Body of pancreas (tissue), 4 donors: ENCODE measurements at places on chromosomes 1 and 21.

DNA sequence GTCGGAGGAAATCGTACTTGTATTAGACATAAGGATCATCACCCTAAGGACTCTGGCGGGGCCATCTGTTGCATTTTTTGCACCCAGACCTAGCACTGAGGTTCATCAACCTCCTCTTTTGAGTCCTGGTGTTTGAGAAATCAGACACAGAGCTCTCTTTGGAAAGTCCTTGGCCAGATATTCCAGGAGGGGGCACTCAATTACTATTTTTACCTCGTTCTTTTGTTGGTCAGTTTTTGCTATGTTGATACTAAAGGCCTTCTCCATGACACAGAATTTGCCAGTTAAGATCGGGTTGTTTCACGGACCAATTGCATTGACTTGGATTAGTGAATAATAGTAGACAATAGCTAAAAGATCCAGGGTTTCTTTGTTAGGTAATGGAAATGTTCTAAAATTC, 711.2 kb downstream of the KCNT2 start:
- no peak for DNase-seq

DNA sequence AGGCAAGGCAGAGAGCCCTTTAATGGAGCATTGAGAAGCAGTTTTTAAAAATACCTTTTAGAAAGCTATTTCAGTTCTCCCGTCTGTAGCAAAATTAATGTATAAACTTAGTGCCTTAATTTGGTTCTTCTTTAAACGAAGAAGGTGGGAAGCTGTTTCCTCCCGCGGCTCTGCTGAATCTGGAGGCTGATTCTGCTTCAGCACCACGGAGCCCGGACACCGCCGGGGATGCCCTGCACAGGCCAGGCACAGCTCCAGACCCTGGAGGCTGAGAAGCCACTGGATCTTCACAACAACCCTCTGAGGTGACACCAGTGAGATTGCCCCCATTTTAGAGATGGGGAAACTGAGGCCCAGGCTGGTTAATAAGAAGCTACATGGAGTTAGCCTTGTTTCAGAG, 175.8 kb upstream of the VAMP3 start:
- DNase-seq = no peak

DNA sequence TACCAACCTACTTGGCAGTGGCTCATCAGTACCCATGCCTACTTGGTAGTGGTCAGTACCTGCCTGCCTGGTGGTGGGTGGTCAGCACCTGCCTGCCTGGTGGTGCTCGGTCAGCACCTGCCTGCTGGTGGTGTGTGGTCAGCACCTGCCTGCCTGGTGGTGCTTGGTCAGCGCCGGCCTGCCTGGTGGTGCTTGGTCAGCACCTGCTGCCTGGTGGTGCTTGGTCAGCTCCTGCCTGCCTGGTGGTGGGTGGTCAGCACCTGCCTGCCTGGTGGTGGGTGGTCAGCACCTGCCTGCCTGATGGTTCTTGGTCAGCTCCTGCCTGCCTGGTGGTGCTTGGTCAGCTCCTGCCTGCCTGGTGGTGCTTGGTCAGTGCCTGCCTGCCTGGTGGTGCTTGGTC, 329.6 kb downstream of the RRAGC start:
- DNase-seq = no peak

DNA sequence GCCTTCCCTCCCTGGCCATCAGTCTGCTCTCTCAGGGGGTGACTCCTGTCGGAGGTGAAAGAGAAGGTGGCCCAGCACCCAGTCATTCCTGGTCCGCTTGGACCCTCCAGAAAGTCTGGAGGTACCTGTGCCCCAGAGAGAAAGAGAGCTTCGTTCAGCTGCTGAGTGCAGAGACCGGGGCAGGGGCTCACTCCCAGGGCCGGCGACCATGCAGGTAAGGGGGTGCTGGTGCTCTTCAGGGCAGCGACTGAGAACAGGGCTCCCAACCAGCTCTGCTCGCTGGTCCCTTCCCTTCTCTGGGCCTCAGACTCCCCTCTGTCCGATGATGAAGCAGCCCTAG, 30.1 kb downstream of the HSPG2 start:
- DNase-seq = no peak

GRCh38 chr1:112251766-112252506, 144.1 kb upstream of the CTTNBP2NL start:
- DNase-seq = no peak

- peak; percentile 12 for DNase-seq
These were observed 33.9 kb upstream of the PUM1 start for GRCh38 chr1:31099293-31100032.

DNA sequence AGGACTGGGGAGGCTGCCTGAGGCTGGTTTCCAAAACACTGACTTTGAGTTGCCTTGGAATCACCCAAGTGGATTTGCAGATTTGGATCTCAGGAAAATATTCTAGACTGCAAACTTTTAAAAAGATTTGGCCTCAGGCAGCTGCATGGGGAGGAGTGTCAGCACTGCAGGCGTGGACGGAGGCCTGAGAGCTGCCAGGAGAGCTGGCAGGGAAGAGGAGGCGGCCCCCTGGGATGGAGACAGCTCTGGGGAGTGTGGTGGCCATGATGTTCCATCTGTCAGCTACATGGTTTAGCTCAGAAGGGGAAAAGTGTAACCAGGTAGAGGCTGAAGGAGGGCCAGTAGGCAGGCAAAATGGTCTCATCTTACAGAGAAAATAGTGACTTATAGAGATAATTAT, 72.1 kb downstream of the VPS26C start:
- no peak for DNase-seq

DNA sequence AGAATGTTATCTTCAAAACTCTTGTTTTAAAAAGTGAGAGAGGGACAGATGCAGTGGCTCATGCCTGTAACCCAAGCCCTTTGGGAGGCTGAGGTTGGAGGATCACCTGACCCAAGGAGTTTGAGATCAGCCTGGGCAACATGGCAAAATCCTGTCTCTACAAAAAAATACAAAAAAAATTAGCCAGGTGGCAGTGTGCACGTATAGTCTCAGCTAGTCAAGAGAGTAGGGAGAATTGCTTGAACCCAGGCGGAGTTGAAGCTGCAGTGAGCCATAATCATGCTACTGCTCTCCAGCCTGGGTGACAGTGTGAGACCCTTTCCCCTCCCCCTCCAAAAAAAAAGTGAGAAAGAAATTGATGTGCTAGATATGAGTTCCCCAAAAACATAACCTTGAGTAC, 131.0 kb downstream of the KCNT2 start:
- DNase-seq = no peak

GRCh38 chr1:66088787-66089186, 296.1 kb downstream of the PDE4B start:
- no peak for DNase-seq

- DNase-seq = peak; percentile 60
These were observed 30.1 kb downstream of the EDN2 start for GRCh38 chr1:41454406-41454805.

GRCh38 chr1:103788377-103788776, 38.7 kb downstream of the AMY1C start:
- DNase-seq = no peak

- no peak for DNase-seq
These were observed 72.1 kb downstream of the GPR52 start for GRCh38 chr1:174519844-174520243.

DNA sequence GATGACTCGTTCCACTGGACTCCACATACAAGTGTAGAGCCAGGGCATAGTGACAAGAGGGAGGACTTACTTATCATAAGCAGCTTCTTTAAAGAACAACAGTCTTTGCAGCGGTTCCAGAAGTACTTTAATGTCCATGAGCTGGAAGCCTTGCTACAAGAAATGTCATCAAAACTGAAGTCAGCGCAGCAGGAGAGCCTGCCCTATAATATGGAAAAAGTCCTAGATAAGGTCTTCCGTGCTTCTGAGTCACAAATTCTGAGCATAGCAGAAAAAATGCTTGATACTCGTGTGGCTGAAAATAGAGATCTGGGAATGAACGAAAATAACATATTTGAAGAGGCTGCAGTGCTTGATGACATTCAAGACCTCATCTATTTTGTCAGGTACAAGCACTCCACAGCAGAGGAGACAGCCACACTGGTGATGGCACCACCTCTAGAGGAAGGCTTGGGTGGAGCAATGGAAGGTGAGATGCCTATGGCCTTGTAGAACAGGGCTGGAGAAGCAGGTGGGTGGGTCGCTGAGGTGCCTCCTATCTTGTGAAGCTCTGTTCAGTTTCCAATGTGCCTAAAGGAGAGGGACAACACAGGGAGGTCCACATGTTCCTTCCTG, 12.1 kb downstream of the MIA3 start:
- no peak for DNase-seq

DNA sequence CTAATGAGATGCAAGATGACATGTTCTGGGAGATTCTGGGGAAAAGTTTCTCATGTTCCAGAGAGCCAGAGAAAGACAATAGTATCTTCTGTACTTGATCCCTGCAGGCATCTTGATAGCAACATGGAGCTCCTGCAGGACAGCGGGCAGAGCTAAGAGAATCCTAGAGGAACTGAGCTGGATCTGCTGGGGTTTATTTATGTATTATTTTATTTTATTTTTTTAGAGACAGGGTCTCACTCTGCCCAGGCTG, 22.7 kb upstream of the SCAF4 start:
- no peak for DNase-seq

- no peak for DNase-seq
These were observed 11.9 kb upstream of the IGFN1 start for GRCh38 chr1:201178718-201179117.

- no peak for DNase-seq
These were observed 79.9 kb upstream of the LAMC2 start for GRCh38 chr1:183106166-183106565.

- peak; percentile 77 for DNase-seq
These were observed 2.1 kb downstream of the ADORA1 start for GRCh38 chr1:203129501-203130231.

DNA sequence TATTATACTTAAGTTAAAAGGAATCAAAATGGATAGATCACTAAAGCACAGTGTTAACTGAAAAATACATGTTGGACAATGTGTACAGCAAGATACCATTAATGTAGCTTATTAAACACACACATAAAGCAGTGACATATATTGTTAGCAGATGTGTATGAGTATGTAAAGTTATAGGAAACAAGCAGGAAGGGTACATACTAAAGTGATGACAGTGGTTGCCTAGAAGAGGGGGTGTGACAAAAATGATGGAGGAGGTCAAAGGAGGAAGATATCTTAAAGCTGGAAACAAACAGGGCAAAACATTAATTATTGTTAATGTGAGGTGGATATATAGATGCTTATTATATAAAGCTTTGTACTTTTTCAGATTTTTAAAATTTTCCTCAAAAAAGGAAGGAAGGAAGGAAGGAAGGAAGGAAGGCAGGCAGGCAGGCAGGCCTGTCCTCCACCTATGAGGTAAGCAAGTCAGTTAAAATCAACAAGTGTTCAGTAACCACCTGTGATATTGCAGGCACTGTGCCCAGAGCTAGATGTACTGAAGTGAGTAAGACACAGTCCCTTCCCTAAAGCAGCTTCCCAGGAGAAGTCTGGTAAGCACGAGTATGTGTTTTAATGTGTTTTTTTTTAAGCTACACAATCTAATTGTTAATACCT, 252.9 kb upstream of the NR5A2 start:
- DNase-seq = peak; percentile 90

- DNase-seq = no peak
These were observed 49.6 kb downstream of the SLC9C2 start for GRCh38 chr1:173553312-173553711.

DNA sequence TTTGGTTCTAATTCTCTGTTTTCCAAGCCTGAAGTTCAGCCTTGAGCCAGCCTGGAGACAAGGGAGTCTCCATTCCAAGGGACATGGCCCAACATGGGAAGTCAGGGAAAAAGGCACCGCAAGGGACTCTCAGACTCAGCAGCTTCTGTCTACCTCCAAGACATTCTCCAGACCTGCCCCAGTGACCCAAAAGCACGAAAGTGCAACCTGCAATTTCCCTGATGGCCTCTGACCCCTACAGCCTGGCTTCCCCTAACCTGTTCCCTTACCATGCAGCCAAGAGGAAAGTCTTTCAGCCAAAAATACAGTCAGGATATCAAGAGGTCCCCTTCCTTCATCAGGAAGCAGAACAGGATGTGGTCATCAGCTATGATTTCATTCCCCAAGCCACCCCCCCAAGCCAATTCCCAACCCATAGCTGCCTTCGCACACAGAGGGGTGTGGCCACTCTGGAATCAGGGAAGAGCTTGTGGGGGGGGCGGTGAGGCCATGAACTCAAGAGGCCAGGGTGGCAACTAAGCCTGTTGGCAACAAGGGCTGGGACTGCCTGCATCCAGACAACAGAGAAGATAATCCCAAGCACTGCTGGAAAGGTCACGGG, 59.2 kb downstream of the TIAM1 start:
- DNase-seq = no peak

GRCh38 chr1:186494832-186495271, 33.9 kb upstream of the PDC start:
- DNase-seq = no peak

DNA sequence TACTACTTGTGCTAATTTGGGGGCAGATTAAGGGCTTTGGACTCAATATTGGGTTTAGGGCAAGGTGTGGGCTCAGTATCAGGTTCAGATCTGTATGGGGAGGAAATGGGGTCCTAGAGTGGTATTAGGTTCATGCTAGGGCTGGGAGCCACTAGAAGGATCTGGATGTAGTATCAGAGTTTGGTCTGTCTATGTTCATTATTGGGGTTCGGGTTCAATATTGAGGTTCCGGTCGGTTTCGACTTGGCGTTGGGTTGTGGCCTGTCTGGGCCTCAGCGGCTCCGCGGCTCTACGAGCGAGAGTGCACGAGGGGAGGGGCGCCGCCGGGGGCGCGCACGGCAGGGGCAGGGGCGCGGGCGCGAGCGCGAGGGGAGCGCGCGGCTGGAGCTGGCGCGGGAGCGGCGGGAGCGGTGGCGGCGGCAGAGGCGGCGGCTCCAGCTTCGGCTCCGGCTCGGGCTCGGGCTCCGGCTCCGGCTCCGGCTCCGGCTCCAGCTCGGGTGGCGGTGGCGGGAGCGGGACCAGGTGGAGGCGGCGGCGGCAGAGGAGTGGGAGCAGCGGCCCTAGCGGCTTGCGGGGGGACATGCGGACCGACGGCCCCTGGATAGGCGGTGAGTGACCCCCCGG, at the start of gene PTPRF:
TSS of gene PTPRF (plus strand) at position 401 of the 624 bp plus-strand sequence. CDS start 14,193 bp downstream, outside the sequence.
- peak; percentile 81 for DNase-seq

DNA sequence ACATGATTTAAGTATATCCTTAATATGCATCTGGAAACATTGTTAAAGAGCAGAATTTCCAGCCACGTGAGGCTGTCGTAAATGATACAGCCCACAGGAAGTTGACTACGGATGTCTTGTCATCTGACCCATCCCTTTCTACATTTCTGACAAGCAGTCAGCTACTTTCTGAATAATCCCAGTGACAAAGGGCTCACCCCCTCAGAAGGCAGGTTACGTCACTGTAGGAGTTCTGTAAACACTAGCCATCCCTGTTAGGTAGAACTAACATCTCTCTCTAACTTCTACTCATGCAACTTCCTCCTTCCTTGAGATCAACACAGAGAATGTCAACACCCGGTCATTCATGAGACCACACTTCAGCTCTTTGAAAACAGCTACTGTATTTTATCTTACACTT, 259.2 kb downstream of the GREM2 start:
- DNase-seq = no peak

GRCh38 chr1:14603645-14604044, 5.2 kb downstream of the KAZN start:
- no peak for DNase-seq

DNA sequence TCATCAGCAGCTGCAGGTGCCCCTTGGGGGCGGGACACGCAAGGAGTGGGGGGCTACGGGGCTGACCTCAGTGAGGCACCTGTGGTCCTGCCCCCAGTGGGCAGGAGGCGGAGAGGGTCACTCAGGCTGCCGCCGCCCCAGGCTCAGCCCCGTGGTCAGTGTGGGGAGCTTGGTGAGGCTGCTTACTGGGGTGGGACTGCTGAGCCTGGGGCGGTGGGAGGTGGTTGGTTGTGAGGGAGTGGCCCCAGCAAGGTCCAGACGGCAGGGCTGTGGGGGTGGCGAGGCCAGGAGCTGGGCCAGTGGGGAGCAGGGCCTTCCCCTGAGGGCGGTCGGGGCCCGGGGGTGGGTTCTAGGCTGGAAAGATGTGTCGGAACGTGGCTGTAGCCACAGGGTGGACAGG, 14.3 kb downstream of the PFKL start:
- no peak for DNase-seq
